Activated CD8-positive, alpha-beta T cell treated with anti-CD3 and anti-CD28 coated beads, Interleukin-2, amount 10 ng/mL, durations not matched to agents 7 days and 5 days (primary cell): ENCODE measurements at places on chromosomes 3 and 15. TPM values are rescaled to one million over a fixed set of nuclear protein-coding genes. Genes with fewer than 3 reads are reported as not detected.
A peak's percentile ranks its signal among the peaks of the same experiment; 100 is the strongest.

- H3K27me3 ChIP-seq = no peaks in the 10 kb centered on the region
- H3K27ac ChIP-seq = no peak overlapping the region
Observed at GRCh38 chr3:146521394-146521793, 23.0 kb downstream of the PLSCR1 start.

- H3K4me1 ChIP-seq = peaks cover 26% of the 10 kb centered on the region
- H3K4me3 ChIP-seq = no peak overlapping the region
- H3K27ac ChIP-seq = no peak overlapping the region
- no peak for DNase-seq
- H3K36me3 ChIP-seq = no peaks in the 10 kb centered on the region
Observed at GRCh38 chr15:40510201-40510600, 39.4 kb downstream of the CHST14 start.

GRCh38 chr3:101813817-101814440, 34.9 kb downstream of the NXPE3 start:
- peaks cover 46% of the 10 kb centered on the region for H3K4me1 ChIP-seq
- no peak overlapping the region for H3K27ac ChIP-seq
- no peaks in the 10 kb centered on the region for H3K27me3 ChIP-seq
- DNase-seq = no peak
- no peak overlapping the region for H3K4me3 ChIP-seq

DNA sequence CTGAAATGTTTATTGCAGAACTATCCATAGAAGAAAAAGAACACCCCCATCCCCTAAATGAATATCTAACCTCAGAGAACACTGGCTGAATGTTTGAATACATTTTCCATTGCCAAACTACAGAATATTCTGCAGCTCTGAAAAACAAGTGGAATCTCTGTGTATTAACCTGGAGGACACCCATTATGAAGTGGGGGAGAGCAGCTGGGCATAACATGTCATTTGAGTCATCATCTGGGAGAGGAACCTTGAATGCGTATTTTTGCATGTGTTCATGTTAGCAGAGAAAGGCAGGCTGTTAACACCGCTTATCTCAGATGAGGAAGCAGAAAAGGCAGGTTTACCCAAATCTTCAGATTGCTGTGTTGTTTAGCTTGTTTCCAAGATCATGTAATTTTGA, 31.5 kb downstream of the ESYT3 start:
- H3K4me1 ChIP-seq = no peaks in the 10 kb centered on the region
- no peak overlapping the region for H3K27ac ChIP-seq
- no peak overlapping the region for H3K4me3 ChIP-seq

GRCh38 chr3:190497811-190498210, 16.1 kb upstream of the IL1RAP start:
- no peaks in the 10 kb centered on the region for H3K36me3 ChIP-seq
- DNase-seq = no peak
- no peaks in the 10 kb centered on the region for H3K4me1 ChIP-seq

DNA sequence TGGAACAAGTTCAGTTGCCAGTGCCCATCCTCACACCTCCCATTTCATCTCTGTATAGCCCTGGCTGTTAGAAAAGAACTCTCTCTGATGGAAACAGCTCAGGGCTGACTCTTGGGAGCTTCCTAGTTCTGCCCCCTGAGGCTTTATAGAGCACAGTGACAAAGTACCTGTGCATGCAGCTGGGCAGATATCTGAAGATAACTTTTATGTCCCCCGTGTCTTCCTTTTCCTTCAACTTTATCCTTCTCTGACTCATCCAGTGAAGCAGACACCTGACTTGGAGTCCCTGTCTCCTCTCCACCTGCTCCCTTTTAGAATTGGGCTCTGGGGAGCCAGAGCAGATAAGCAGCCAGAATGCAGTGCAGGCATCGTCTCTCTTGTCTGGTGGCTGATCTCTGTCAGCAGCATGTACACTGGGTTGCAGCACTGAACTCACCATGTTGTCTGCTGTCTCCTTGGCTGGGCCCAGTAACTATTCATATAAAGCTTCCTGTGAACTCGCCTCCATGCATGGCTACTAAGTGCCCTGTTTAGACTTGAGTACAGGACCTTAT, 53.9 kb upstream of the PLXNA1 start:
- no peak overlapping the region for H3K4me3 ChIP-seq
- H3K36me3 ChIP-seq = no peaks in the 10 kb centered on the region
- H3K27me3 ChIP-seq = no peaks in the 10 kb centered on the region
- no peak overlapping the region for H3K27ac ChIP-seq
- no peak for DNase-seq

DNA sequence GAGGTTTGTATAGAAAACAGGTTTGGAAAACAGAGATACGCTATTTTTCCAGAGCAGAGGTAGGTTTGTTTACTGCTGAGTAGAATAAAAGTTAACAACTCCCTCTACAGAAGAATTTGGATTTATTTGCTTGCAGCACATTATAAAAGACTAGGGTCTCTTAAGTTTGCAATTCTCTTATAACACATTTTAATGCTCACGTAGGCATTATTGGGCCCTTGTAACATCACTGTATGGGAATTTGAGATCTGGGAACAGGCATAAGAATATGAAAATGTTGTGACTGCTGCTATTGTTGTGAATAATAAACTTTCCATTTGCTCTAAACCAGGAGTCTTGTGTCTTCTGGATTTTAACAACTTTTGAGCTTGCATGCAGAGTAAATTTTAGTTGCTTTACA, 128.3 kb upstream of the CADM2 start:
- no peak overlapping the region for H3K27ac ChIP-seq
- no peaks in the 10 kb centered on the region for H3K36me3 ChIP-seq
- no peaks in the 10 kb centered on the region for H3K27me3 ChIP-seq
- H3K4me3 ChIP-seq = no peak overlapping the region
- no peak for DNase-seq

- peak overlapping the region; percentile 60 for H3K27ac ChIP-seq
- no peak for DNase-seq
- no peak overlapping the region for H3K4me3 ChIP-seq
- H3K36me3 ChIP-seq = peaks cover 85% of the 10 kb centered on the region
- peaks cover 70% of the 10 kb centered on the region for H3K4me1 ChIP-seq
- no peaks in the 10 kb centered on the region for H3K27me3 ChIP-seq
Observed at GRCh38 chr3:71045917-71046282, 537.6 kb downstream of the FOXP1 start.

Gene CNTN3
- total RNA-seq = not detected

Gene FGF7
- not detected for total RNA-seq

Gene TYRO3
- total RNA-seq = 0.29 TPM

Gene DPH6
- 10.1 TPM for total RNA-seq

Gene ZCWPW2
- total RNA-seq = 0.42 TPM

Gene SRGAP3
- total RNA-seq = 5.3 TPM
